ENCODE measurements at places on chromosomes 4 and X.

DNA sequence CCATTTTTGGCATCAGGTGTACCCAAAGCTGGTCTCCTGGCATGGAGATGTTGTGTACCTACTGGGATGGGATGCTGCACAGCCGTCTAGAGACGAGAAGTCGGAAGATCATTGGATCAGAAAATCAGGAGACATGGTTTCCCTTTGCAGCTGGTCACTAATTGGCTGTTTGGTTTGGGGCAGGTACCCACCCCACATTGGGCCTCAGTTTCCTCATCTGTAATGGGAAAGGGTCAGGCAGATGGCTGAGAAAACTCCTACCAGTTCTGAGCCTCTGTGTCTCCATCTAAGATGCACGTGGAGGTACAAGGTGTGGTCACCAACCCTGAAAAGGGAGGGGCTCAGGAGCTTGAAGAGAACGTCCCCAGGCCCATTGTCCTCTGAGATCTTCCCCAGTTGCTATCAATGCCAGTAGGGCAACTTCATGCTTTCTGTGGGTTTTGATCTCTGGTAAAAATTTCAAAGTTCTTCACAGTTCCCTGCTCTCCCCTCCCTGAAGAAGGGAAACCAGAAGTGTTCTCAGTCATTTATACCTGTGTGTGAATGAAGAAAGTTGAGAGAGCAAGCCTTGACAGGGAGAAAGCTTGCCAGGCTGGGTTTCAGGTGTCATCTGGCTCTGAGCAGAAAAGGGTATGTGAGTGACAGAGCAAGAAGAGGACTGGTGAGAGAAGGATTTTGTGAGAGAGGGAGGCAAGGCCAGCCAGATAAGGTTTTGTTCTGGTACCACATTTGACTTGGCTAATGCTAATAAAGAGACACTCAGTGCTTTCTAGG lies 15.1 kb downstream of the TSC22D3 start:
- DNase-seq = no peak

GRCh38 chr4:157984285-157984911 lies 188.4 kb downstream of the GASK1B start:
- no peak for DNase-seq

DNA sequence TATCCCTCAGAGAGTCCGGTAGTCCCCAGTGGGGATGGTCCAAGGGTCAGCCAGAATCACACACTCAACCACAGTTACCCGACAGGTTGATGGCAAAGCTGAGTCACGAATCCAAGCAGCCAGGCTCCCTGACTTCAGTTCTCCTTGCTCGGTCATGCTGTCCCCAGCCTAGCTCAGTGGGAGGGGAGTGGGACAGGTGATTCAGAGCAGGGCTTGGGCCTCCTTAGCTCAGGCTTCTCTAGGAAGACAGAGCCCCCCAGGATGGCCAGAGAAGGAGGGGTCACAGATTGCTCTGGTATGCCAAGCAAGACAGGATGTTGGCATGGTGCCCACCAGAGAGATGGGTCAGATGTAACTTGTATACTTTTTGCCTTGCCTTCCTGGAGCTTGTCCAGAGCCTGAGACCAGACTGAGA lies 66.5 kb downstream of the EFNB1 start:
- DNase-seq = no peak

- DNase-seq = no peak
Observed at GRCh38 chr4:153464068-153464467, 2.1 kb upstream of the TMEM131L start.

DNA sequence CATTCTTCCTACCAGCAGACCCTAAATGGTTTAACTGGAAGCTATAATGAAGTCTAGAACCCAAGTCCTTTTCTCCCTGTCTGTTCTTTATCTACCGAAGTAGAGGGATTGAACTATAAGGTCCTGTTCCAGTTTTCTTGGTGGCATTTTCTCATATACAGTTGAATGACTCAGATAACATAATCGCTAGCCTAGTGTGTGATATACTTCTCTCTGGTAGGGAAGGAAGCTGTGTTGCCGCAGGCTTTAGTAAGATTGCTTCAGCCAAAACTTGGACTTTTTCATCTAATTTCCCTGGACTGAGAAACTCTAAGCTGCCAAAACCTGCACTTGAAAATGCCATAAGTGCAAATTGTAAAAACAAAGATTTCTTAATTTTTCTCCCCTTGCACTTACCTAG lies 123.4 kb downstream of the NWD2 start:
- no peak for DNase-seq

DNA sequence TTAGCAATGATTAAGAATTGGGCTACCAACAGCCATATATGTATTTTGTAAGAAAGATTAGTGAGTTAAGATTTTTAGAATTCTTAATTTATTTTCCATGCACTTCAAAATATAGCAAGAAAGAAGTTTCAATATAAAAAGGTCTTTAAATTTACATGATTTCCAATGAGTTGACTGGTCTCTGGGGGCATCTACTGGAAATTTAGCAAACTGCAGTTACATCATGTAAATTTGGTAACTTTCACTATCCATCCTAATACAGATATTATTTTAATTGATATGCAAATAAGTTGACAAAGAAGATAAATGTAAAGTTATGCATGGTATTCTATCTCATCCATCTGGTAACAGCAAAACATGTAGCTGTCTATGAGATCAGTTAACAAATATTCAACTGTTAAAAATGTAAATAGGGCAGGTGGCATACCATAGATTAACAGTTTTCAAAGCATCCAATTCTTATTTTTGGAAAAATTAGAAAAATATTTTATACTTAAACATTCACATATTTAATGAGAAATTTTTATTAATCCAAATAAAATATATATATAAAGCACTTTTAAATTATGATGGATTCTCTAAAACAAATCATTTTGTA lies 29.1 kb downstream of the TTC29 start:
- peak; percentile 18 for DNase-seq

DNA sequence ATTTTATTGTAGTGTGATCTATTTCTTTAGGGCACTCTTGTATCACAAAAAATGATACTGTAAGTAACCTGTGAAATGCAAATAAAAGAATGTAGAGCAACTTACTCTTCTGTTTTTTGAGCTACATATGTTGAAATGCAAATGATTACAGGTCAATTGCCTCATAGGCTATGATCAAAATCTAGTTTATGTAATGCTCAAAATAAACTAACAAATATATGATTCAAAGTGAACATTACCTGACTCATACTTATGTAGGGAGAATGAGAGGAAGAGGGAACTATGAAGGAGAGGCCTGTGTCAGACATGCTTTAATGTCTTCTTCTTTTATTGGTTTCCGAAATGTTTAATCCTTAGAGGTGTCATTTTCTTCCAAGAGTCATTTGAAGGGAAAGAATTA lies 5.0 kb upstream of the RPS6KA3 start:
- no peak for DNase-seq

DNA sequence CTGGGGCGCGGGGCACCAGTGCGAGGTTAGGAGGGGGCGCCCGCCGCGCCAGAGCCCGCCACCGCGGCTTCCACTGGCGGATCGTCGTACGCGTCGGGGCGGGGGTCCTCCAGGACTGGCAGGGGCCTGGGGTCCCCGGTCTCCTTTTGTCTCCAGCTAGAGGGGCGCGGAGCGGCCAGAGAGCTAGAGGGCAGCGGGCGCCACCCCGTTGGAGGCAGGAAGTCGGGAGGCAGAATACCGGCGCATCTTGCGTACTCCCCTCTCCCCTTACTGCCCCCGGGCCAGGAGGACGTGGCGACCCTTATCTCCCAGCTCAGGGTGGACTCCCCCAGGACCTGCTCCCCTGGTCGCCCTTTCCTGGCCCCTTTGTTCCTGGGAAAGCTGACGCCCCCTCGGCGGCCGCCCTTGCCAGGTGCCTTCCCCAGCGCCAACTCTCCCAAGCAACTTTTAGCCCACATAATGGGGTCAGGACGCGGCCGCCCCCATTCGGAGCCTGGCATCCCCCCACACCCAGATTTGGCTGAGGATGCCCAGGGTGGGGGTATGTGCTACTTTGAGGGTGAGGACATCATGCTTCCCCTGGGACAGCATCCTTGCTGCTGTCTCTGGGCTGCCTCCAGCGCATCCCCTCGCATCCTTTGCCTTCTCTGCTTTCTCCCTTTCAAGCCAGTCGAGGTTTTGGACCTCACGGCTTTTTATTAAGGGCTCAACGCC lies 933 bp downstream of the CNKSR2 start:
- no peak for DNase-seq

GRCh38 chr4:25356068-25356467 lies 21.0 kb upstream of the ANAPC4 start:
- no peak for DNase-seq

- no peak for DNase-seq
Observed at GRCh38 chr4:147815741-147816140, 83.9 kb downstream of the ARHGAP10 start.

DNA sequence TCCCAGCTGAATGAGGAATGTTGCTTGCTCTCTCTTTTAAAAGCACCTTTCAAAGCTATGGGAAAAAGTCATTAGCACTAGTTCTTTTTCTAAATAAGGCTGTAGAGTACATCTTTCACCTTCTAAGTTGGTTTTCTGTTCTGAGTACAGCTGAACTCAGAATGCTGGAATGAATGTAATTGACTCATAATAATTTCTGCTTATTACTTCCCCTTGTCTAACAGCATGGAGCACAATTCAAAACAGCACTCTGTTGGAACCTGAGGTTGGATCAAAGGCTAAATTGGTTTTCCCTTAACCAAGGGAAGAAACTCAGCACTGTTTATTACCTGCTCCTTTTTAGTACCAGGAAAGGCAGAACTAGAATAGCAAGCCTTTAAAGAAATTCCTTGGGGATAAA lies 33.5 kb upstream of the CYP2U1 start:
- no peak for DNase-seq

- DNase-seq = no peak
Observed at GRCh38 chr4:112402098-112402497, 104.9 kb downstream of the ALPK1 start.

DNA sequence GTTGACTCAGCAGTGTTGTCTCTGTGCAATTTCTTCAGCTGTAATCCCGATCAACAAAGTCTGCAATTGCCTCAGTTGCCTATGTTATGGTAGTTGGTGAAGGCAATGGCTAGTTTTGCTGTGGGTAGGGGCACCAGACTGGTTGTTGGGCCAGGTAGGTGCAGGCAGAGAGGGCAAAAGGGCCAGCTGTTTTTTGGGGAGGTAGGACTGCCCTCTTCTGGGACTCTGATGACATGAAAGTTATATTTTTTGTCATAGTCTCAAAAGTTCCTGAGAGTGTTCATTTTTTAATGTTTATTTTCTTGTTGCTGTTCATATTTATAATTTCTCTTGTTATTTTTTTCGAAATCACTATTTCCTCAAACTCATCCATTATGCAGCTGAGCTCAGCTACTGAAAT lies 25.1 kb downstream of the DCAF12L2 start:
- DNase-seq = no peak

DNA sequence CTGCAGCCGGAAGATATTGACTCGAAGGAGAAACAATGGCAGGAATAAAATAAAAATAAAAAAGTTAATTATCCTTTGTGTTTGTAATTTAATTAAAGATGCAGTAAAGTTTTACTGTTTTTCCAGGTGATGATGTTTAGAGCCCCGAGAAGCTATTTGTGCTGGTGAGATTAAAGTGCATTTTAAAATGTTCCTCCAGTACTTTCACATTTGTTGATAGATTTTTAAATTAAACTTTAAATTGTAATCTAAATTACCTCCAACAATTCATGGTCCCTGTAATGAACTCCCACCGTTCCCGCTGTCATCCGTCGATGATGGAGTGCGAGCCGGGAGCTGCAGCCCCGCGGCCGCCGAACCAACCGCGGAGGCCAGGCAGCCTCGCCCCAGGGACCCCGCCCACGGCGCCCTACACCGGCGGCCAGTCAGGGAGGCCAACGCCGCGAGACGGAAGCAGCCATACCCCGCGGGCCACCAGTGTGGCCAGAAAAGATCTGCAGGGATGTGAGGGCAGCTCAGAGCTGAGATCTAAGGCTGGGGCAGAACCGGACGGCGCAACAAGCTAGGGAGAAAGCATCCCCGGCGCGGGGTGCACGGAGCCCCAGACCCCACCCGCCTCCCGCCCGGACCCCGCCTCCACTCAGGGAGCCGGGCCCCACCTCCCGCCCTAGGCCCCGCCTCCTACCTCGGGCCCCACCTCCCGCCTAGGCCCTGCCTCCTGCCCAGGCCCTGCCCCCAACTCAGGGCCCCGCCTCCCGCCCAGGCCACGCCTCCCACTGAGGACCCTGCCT lies 104.0 kb downstream of the FAM53A start:
- DNase-seq = peak; percentile 80

DNA sequence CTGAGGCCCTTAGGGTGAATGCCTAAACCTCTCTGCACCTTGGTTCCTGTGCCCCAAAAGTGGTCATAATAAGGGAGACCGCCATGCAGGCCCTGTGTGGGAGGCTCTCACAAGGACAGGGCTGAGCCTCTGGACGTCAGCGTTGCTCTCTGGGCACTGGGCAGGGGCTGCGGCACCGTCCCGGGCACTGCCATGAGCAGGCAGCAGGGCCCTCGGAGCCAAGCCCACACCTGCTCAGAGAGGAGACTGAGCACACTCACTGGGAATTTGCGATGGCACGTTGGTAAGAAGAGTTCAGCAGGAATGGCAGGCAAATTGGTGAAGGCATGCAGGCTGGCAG lies 123.4 kb downstream of the HMX1 start:
- no peak for DNase-seq

DNA sequence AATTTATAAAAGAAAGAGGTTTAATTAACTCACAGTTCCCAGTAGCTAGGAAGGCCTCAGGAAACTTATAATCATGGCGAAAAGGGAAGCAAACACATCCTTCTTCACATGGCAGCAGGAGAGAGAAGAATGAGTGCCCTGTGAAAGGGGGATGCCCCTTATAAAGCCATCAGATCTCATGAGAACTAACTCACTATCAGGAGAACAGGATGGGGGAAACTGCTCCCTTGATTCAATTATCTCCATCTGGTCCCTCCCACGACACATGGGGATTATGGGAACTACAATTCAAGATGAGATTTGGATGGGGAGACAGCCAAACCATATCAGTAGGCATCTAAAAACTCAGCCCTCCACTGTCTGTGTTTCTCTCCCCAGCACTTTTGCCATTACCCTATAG lies 22.4 kb downstream of the ANK2 start:
- DNase-seq = no peak

DNA sequence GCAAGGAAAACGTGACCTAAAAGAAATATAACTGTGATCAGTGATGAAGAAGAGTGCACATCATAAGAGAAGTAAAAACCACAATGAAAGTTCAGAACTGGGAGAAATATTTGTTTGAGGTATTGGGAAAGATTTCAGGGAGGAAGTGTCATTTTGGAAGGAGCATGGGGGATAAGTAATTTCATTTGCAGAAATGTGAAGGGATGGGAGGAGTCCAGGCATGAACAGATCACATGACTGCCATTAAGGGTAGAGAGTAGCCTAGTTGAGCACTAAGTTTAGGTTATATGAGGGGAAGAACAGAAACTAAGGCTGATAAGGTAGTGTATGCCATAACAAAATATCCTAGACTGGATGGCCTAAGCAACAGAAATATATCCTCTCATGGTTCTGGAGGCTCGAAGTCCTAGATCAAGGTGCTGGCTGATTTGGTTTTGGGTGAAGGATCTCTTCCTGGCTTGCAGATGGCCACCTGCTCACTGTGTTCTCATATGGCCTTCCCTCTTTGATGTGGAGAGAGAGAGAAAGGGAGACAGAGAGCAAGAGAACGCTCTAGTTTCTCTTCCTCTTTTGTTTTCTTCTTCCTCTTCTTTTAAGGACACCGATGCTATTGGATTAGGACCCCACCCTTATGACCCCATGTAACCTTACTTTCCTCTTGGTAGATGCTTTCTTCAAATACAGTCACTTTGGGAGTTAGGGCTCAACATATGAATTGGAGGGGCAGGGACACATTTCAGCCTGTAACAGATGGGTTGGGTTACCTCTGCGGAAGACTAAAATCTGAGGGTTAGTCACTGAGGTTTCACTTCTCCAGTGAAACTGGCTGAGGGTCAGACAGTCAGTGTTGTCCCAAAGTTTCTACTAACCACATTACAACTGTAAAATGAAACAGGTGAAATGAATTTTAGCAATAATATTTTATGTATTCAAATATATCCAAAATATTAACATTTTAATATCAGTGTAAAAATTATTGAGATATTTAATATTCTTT lies 77.9 kb downstream of the EGF start:
- DNase-seq = no peak

All from stromal cell of bone marrow (primary cell).